ENCODE measurements at places on chromosomes 7 and 10.

GRCh38 chr7:7966141-7966734 is 2.4 kb upstream of the GLCCI1 start:
- no peak for DNase-seq

GRCh38 chr10:132054564-132054963 is 11.2 kb upstream of the JAKMIP3 start:
- DNase-seq: peak; percentile 43

GRCh38 chr7:1269336-1269890 is 36.7 kb downstream of the UNCX start:
- no peak for DNase-seq

DNA sequence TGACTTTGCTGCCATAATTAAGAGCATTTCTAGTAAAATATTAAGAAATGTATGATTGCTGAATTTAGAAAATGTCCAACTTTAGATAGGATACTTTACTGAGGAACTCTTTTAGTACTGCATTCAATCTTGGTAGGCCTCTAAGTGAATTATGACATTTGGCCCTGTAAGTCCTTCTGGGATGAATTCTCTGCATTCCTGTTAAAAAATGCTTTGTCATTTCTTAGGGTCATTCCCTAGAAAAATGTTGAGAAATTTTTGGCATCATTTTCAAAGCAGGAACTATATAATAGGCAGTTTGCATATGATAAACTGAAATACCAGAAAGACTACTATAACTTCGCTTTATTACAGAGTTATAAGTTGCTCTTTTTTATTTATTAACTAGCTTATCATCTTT is 69.3 kb upstream of the PRR15 start:
- no peak for DNase-seq

- DNase-seq: no peak
These were observed 610.6 kb upstream of the FOXK1 start for GRCh38 chr7:4071370-4072058.

DNA sequence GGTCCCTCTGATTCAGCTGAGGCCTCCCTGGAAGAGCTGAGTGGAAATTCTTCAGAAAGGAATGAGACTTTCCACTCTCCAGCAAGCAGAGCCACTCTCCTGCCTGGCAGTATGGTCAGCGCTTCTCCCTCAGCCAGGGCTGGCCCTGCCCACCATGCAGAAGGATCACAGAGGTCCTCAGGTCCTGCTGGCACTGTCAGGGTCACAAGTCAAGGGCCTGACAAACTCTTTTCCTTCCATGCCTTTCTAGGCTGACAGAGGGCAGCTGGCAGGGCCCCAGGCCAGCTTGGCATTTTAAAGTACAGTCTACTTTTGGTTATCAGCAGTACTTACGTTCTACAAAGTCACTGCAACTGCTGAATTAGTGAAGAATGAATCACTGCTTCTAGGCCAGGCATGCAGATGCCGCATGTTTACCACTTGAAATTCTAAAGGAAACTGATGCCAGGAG is 119.3 kb upstream of the FRMD4A start:
- DNase-seq: no peak

GRCh38 chr10:59885430-59886134 is 20.8 kb downstream of the CCDC6 start:
- no peak for DNase-seq

- no peak for DNase-seq
These were observed 8.8 kb upstream of the SMKR1 start for GRCh38 chr7:129493555-129493954.

- no peak for DNase-seq
These were observed 176.8 kb upstream of the RHOBTB1 start for GRCh38 chr10:61120805-61121204.

GRCh38 chr10:92688927-92689662 is 660 bp upstream of the HHEX start:
- DNase-seq: peak; percentile 83

DNA sequence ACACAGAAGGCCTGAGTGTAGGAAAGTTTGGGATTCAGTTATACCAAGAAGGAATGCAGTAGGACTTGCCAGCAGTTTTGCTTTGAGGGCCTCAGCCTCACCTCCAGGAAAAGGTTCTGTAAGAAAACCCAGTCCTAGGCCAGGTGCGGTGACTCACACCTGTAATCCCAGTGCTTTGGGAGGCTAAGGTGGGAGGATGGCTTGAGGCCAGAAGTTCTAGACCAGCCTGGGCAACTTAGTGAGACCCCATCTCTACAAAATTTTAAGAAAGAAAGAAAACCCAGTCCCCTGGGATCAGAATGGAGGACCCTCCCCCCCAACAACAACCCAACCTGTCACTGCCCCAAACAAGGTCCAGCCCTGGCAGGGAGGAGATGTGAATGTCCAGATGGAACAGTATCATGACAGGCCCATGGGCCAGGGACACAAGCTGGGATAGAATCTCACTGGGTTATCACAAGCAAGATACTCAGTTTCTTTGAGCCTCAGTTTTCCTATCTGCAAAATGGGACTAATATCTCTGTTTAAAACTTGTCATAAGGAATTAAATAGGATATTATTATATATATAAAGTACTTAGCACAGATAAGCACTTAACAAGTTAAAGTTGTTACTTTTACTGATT is 68.7 kb downstream of the GTF2IRD1 start:
- no peak for DNase-seq

GRCh38 chr7:46746695-46747687 is 825.9 kb upstream of the IGFBP3 start:
- DNase-seq: no peak

- DNase-seq: no peak
These were observed 527.2 kb downstream of the GATA3 start for GRCh38 chr10:8581521-8582225.

Measured in posterior vena cava (tissue), 2 donors.